ENCODE measurements at places on chromosomes 2 and 18.

DNA sequence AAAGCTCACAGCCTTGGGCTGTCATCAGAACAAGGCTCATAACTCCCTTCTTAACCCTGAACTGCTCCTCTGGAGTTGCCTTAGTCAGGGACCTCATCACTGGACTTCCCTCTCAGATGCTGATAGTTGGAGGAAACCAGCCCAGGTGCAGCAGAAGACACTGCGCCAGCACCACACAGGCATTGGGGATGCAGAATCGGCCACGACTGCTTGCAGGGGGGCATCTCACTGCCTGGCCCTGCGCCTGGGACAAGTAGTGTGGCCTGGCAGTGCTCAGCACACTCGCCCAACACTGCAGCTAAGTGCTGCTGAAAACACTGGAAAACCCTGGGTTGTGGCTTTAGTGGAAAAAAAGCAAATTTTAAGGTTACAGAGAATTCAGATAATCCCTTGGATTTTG, 68.7 kb downstream of the NCK2 start:
- no peak for DNase-seq

DNA sequence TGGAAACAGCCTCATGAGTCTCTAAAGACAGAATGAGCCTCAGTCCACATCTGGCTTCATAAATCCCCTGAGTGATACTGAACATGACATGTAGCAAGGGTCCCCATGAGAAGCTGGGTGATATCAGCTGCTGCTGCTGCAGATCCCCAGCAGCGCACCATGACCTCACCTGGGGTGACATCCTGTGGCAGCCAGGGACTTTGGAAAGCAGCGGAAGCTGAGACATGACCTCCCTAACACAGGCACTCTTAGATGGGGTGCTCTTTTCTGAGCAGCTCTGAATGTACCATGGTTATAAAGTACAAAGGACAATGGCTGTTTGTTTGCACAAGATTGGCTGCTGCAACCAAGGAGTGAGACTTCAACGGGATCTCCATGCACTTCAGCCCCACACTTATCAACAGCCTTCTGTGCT, 74.7 kb upstream of the TMEM200C start:
- no peak for DNase-seq

DNA sequence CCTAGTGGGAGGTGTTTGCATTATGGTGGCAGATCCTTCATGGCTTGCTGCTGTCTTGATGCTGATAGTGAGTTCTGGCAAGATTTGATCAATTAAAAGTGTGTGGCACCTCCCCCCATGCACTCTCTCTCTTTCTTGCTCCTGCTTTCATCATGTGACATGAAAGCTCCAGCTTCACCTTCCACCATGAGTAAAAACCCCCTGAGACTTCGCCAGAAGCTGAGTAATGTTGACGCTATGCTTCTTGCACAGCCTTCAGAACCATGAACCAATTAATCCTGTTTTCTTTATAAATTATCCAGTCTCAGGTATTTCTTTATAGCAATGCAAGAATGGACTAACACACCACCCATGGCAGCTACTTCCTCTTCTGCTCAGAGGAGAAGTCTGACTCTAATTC, 2181.4 kb upstream of the PIK3C3 start:
- DNase-seq: no peak

DNA sequence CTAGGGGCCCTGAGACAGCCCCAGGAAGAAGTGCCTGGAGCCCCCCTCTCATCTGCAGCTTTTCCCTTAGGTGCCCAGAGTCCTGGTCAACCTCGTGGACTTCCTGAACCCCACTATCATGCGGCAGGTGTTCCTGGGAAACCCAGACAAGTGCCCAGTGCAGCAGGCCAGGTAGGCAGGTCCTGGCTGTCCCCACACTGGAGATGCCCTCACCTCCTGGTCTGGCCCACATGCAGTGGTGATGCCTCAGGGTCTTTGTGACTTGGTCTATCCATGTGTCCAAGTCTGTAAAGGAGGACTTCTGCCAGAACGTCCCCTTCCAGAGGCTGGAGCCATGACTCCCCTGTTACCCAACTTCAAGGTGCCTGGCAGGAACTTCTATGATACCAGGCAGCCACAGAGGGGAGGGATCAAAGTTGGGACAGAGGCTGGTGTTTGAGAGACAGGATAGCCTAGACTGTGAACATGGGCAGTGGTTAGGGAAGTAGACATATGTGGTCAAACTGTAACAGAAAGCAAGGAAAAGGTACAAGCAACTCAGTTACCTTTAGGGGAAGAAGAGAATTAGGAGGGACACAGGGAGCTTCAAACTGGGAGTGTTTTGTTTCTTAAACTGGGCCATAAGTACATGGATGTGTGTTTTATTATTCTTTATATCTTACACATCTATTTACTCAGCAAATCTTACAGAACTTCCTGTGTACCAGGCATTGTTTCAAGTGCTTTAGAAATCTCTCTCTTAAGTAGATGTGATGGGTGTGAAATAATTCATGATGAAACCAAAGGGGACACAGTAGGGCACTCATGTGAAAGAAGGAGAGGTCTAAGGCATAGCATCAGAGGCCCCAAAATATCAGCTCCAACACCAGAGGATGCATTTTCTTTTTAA, 107.1 kb downstream of the PLB1 start:
- no peak for DNase-seq

DNA sequence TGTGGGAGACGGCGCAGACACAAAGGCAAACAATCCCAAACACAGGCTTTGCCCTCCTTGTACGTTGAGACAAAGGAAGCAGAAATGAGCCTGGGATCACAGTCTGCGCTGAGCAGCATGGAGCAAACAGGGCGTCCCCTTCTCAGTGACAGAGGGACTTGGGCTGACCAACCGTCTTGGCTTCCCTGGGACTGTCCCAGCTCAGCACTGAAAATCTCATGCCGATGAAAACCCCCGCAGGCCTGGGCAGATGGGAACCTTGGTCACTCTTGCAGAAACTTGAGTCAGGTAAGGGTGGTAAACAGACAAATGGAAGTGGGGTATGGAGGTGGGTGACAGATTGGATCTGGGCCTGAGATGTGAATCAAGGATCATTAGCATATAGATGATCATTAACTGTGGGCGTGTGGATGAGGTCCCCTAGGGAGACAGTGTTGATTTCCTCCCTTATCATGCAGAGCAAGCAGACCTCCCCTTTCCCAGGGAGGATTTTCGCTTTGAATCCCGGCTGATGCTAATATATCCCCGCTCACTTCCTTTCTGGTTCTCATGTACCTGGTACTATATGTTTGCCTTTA, 19.1 kb upstream of the SH3BP4 start:
- DNase-seq: no peak

DNA sequence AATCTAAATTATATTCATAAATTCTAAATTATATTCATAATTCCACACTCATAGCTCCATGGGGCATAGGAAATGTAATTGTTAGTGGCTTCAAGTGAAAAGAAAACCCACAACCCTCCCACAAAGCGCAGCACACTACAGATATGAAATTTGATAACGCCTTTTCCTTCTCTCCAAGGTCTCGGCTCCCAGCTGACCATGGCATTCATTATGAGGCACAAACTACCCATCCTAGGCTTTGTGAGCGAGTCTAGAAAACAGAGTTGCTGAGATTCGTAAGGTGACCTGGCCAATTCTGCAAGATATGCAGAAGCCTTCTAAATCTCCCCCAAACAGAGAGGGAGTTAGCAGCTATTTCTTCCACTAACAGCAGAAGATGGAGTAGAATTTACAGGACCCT, 5.4 kb downstream of the NPPC start:
- DNase-seq: no peak

DNA sequence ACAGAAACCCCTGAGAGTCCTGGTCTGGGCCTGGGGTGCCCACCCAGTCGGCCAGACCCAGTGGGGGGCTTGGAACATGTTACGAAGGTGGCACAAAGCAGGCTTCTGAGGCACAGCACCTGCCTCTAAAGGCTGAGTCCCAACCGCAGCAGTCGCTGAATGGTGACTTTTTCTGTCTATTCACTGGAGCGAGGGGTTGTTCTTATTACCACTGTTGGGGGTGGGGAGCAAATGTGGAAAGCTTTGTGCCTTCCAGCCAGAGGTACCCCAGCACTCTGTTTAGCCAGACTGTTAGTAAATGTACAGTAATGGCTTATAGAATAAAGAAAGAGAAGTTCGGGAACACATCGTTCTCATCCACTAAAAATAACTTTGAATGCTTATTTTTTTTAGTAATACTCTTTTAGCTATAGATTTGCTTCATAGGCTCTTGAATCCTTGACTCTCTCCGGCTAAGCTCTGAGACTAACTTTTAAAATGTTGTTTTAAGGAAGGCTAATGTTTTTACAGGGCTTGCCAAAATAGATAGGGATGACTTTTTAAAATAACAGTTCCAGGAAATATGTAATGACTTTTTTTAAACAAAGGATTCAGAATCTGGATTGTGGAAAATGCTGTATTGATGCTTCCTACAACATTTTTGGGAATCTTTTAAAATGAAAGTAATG, 23.4 kb upstream of the PTPN2 start:
- no peak for DNase-seq

- no peak for DNase-seq
Observed at GRCh38 chr18:4658804-4659203, 203.7 kb upstream of the DLGAP1 start.

GRCh38 chr18:36831139-36831538, 2.2 kb downstream of the KIAA1328 start:
- no peak for DNase-seq

- no peak for DNase-seq
Observed at GRCh38 chr2:68385220-68385906, 20.3 kb downstream of the PLEK start.

GRCh38 chr2:98649135-98649991, 41.0 kb downstream of the UNC50 start:
- DNase-seq: peak; percentile 61

- DNase-seq: no peak
Observed at GRCh38 chr2:119333360-119333759, 33.3 kb downstream of the C2orf76 start.

GRCh38 chr18:47953471-47953931, 23.0 kb upstream of the SMAD2 start:
- DNase-seq: no peak

DNA sequence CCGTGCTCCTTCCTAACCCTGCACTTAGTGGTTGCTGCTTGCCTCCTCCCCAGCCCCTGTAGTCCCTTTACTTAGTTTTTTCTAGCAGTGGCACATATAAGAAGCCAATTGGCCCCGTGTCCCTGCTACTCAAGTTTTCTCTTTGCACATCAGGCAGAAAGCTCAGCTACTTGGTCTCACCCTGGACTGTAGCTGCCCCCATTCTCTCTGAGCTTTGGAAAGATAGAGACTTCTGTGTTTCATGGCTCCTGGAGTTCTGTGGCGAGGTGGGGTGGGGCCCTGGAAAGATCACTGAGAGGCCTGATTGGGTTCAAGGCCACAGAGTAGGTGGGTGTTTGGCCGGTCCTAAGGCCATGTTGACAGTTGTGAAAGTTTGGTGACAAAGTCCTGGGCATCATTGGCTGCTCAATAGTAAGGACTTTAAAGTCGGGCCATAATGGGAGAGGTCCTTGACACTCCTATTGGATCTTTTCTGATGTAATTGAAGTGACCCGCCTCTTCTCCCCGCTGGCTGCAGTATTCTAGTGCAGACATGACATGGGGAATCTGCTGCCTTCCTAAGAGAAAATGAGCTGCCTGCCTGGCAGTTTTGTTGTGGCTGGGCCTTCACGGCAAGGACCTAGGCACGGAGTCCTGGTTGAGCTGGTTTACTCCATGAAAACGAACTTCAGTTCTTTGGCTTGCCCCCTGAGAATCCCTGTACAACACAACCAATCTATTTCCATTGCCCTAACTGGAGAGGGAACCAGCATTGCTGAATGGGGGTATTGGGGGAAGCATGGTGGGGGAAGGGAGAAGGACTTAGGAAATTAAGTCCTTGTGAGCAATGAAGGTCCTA, 26.2 kb upstream of the CYP27A1 start:
- no peak for DNase-seq

GRCh38 chr2:83990636-83991035, 468.4 kb downstream of the SUCLG1 start:
- no peak for DNase-seq

DNA sequence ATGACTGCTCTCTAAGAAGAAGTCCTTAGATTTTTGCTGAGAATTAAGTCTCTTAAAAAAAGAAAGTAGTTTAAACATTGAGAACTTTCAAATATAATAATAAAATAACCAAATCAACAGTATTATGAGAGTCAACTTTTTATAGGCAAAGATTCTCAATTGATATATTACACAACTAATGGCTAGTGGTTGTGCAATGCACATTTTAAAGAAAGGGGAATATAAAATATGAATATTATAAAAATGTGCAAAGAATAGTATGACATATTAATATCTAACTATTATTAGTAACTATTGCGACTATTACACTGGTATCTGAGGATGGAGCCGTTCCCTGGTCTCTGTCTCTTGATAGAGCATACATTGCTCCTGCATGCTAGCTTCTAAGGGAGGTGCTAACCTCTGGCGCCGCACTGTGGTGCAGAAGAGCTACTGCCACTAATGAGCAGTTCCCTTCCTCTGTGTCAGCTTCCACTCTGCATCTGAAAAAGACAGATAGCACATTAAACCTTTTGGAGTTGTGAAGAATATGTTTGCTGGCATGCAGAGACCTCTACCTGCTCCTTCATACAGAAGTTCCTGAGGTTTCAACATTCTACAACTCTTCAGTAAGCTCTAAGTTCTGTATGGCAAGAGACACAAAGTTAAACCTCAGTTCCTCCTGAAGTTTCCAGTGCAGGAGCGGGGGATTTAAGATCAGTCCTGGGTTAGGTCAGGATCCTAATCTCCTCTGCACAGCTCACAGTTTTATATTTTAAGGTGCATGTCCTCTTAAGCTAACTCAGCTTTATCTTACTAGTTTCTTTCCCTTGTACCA, 3.5 kb upstream of the SLC9A2 start:
- no peak for DNase-seq

DNA sequence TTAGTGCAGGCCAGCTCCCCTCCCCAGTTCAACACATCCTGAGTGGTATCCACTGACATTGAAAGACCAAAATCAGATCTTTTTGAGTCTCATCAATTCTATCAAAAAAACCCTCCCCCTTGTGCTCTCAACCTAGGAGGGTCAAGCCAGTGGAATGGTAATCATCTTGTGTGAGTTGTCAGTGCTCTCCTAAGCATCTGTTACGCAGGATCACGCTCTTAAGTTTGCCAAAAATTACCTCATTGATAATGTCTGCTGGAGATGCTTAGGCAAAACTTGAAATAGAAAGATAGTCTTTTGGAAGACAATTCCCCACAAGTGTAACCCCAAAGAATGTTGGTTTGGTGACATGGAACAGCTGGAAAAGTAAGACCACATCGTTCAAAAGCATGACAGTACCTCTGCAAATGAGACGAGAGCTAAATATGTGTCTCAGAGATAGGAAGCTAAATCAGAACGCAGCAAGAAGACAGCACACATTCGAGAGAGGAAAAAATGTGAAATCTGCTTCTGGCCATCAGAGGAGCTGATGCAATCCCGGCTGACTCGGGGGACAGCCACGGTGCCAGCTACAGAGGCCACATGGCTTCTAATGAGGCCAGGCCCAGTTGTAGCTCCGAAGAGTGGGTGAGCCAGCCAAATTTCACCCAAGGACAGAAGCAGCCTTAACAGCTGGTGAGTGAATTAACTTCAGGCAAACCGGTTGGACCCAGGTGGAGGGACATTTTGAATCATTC, 753.9 kb downstream of the RNF144A start:
- DNase-seq: no peak

DNA sequence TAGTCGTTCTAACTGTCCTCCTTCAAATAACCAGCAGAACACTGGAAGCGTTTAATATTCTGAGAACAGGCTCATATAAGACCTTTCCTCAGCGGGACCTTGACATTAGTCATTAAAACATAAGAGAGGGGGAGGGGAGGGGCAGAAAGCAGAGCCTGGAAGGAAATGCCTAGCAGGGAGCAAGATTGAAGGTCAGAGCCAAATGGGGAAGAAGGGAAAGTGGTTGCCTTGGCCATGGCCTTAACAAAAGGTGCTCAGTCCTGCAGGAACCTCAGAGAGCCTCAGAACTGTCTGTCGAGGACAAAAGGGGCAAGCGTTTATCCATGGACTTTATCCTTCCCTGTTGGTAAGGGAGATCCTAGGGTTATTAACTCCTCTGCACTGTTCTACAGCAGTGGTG, 856 bp upstream of the PLA2R1 start:
- DNase-seq: no peak
